ENCODE measurements at places on chromosomes 11 and 22.

- no peak for DNase-seq
Observed at GRCh38 chr22:41825376-41825775, 7.5 kb upstream of the SREBF2 start.

- no peak for DNase-seq
Observed at GRCh38 chr22:35510481-35510934, 30.1 kb upstream of the RASD2 start.

DNA sequence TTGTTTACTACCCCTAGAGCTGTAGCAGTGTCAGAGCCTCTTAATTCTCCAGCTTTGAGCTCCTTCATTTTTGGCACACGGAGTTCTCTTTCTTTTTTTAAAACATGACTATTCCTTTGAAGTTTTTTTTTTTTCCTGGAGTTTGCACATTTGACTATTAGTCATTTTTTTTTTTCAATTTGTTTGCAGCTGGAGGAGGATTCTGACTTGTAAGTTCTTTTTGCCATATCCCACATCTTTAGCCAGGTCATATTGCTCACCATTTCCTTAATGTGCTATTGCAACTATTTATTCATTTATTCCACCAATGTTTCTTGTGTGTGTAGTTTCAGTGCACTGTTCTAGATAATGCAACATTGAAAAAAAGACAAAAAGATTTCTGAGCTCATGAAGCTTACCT is 166.3 kb upstream of the ARHGAP20 start:
- DNase-seq: no peak

GRCh38 chr11:40434926-40435325 is 1024.5 kb downstream of the LRRC4C start:
- no peak for DNase-seq

GRCh38 chr22:44445307-44445680 is 52.7 kb downstream of the RTL6 start:
- DNase-seq: no peak

GRCh38 chr11:64885367-64886286 is 7.2 kb upstream of the EHD1 start:
- DNase-seq: no peak

DNA sequence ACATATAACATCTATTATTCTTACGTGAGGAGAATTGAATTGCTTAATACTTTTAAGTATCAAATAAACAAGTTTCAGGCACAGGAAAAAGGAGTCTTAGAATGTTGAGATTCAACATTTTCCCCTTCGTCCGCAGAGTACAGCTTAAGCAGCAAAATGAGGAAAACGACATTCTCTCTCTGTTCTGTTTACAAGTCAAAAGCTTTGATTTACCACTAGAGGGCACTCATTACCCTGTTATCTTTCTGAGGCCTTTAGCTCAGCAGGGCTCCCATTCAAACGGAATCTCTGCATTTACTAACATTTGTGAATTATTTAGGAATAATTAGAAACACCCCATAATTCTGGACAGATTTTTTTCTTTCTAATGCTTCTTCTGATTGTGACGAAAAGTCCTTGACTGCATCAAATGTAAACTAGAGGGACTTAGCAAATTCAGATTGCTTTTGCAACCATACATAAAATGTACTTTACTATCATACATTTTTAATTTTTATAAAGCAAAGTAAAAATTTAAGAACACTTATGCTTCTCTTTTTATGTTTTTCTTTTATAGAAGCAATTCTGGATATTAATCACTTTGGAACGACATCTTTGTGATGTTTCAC is 75.0 kb downstream of the JRKL start:
- DNase-seq: no peak

DNA sequence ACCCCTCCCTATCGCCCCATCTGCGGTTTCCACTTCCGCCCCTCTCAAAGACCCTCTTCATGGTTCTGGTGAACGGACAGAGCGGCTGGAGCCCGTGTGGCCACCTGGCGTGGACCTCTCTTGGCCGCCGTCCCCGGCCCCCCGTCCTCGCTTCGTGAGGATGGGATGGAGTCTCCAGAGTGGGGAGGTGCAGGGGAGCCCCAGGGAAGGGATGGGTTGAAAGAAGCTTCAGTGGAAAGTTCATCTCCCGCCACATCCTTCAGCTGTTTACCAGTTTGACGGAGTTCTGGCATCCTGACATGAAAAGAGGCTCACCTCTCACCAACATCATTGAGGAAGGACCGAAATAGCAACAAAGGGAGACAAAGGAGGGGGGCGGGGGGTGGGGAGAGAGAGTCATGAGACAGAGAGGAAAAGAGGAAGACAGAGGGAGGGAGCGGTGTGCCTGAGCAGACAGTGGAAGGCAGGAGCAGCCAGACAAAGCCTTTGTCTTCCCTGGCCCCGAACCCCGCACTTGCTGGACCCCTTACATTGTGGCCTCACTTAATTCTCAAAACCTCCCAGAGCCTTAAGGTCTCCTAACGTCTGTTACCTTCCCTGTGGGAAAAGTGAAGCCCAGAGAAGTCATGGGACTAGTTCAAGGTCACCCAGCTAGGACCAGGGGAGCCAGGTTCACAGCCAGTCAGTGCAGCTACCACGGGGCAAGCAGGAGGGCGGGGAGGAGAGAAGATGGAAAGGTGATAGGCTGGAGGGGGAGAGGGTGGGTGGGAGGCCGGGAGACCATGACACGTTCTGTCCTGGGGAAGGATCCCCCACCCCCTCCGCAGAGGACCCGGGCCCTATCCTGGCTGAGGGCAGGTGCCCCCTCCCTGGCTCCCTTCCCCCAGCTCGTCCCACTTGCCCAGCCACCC is 54.9 kb downstream of the CD6 start:
- no peak for DNase-seq

- no peak for DNase-seq
Observed at GRCh38 chr11:43581370-43582023, 99.0 kb upstream of the HSD17B12 start.

DNA sequence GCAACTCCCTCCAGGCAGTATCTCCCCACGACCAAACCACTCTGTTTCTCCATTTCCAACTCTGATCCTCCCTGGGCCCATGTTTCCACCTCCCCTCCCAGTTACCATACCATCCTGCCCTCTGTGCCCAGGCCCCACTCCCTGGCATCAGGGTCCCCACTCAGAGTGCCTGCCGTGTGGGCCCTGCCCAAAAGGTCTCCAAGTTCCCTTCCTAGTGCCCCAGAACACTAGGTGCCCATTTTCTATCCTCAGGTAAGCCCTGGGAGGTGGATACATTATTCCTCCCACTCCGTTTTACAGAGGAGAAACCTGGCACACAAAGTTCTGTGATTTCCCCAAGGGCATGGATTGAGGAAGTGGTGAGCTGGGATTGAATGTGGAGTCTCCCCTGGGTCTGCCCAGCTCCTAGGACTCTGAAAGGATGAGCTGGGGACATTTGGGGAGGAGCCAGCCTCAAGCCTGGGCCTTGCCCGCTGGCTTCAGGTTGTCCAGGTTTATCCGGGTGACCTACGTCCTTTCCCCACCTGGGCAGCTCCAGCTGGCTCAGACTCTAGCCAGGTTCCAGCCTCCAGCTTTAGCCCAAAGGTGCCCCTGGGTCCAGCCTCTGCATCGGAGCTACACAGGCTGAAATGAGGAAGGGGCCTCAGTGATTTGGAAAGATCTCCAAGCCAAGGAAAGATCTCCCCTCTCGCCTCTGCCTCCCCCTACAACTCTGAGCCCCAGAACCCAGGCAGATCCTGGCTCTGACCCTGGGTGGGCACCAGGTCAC is 2.2 kb upstream of the GSTT4 start:
- DNase-seq: no peak

DNA sequence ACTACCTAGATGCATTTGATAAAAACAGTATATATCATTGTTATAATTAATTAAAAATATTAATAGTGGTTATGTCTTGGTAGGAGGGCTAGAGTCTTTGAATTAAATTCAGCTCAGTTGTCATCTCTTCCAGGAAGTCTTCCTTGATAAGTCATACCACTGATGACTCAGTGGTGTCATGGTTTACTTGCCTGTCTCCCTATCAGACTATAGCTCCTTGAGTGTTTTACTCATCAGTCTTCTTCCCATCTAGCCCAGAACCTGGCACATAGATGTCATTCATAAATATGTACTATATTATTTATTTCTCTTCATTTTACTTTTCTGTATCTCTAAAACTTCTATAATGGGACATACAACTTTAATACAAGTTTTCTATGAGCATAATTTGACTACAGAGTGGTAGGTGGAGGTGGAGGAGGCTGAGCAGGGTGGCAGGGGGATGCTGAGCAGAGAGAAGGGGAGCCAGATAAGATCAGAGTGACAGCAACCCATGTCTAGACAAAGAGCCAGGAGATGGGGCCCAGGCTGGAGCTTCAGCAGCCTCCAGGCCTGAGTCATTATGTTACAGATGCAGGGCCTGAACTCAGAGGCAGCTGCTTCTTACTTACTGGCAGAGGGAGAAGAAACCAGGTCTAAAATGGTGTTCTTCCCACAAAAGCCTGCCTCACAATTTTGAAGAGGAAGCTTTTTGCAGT is 82.3 kb upstream of the PHOX2A start:
- peak; percentile 31 for DNase-seq

DNA sequence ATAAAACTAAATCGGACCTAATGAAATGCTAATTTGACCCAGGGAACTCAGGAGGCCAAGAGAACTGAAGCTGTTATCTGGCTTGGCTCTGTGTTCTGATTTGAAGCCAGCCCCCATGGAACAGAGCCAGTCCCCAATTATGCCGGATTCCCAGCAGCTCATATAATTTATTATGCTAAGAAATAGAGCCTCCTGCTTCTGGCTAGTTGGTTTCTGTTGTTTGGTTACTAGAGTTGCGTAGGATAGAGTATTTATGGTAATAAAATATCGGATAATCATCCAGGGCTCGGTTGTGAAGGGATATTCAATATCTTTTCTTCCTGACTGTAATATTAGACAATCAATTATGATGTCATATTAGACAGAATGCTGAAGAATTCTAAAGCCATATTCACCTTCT is 120.4 kb upstream of the TTC12 start:
- no peak for DNase-seq

- DNase-seq: no peak
Observed at GRCh38 chr11:126764231-126764630, 236.3 kb downstream of the KIRREL3 start.

DNA sequence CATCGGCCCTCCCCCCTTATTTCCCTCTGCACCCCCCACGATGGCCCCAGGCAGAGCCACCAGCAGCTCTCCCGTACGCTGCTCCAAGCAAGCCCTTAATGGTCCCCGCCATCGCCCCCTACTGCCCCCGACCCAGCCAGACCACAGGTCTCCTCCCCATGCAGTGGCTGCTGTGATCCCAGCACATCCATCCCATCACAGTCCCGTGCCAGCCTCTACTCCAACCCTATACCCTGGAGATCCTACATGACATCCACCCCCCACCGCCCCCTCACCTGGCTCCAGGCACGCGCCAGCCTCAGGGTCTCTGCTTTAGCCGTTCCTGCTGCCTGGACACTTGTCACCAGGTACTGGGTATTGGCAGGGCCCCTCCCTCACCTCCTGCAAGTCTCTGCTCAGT is 85.8 kb upstream of the RTL6 start:
- DNase-seq: no peak

- no peak for DNase-seq
Observed at GRCh38 chr22:48173061-48173772, 1410.8 kb downstream of the TBC1D22A start.

- DNase-seq: no peak
Observed at GRCh38 chr11:43942662-43943371, 380 bp downstream of the C11orf96 start.

DNA sequence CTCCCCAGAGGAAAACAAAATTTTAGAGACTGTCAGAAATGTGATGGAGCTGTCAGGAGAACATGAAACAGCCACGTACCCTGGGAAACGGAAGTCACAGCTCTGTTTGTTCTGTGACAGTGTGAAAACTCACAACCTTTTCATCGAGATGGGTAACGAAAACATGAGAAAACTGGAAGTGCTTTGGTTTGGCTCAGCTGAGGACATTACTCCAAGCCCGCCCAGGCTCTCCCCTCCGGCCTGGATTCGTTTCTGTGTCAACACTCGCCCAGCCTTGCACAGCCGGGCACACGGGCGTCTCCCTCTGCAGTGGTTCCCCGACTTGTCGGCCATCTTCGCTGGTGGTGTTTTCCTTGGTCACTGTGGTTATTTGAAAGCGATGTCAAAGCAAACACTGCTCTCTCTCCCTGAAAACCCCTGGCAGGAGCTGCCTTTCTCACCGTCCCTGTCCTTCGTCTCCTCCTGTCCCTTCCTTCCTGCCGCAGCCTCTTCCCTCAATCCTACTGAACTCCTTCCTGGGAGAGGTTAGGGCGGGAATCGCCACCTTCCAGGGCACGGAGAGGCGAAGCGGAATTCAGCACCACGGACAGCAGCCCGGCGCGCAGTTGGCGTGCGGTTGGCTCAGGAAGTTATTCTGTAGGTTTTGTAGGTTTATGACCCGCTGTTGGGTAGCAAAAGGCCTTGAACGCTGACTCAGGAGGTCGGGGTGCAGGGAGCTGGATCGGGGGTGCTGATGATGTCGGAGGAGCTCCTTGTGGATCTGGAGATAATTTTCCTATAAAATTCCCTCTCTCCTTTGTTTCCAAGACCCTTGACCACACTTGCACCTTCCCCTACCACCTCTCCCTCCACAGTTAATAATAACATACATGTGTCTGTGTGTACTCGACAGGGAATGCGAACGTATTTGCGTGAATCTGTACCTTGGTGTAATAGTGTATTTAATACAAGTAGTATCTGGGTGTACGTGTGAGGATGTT is 13.1 kb upstream of the RPS19BP1 start:
- DNase-seq: peak; percentile 67

- DNase-seq: no peak
Observed at GRCh38 chr11:1462698-1462975, 23.9 kb downstream of the MOB2 start.

GRCh38 chr11:36455658-36456111 is 54.4 kb downstream of the TRAF6 start:
- DNase-seq: no peak

DNA sequence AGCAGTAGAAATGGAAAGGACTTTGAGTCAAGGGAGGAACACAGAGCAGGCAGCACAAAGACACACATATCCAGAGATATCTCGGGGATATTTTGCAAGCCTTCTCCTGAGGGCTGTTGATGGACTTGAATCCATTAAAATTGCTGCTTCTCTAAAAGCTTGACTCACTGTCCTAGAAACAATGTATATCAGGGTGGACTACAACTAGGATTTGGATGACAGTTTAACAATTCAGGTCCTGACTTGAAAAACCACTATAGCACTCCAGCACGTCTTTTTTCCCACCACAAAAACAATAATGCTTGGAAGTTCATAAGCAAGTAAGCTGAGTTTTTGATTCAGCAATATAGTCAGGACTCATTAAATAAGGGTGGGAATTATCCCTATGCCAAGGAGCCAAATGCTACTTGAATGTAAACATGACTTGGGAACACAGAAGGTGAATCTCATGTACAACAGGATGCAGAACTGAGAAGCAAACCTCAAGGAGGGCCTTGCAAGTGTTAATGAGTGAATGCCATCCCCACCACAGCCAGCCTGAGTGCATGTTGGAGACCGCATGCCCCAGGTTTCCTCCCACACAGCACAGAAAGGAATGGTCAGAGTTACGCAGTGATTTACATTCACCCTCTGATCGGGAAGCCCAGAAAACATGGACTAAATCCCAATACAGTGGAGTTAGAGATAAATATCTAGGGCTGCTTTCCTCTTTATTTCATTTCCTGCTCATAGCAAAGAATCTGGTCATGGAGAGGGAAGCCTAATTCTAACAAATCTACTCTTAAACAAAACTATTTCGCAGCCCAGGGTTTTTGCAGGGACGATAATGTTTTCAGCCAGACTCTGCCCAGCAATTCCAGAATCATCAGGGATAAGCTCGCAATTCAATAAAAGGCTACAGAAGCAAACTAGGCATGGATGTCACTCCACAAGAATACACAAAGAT is 98.4 kb upstream of the OR9G4 start:
- DNase-seq: no peak
